ENCODE measurements at places on chromosomes 13 and 19.

GRCh38 chr19:11519138-11519537, 9.8 kb downstream of the ECSIT start:
- no peak for DNase-seq

DNA sequence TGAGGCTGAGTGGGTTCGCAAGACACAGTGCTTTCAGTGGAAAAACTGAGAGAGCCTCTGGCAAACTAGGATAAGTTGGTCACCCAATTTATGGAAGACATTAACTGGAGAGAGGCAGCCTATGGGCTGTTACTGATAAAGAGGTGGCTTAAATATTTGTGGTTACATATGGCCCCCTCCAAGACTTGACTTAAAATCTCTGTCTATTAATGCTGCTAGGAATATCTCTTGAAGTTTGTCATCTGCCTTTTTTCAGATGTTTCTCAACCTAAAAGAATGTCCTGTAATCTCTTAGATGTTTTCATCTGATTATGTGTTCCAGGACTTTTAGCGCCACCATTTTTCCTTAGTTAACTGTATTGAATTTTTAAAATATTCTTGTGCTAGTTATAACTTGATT, 54.6 kb downstream of the NAA16 start:
- no peak for DNase-seq

- DNase-seq: no peak
Measured at GRCh38 chr13:111584101-111584672, 263.7 kb downstream of the TEX29 start.

DNA sequence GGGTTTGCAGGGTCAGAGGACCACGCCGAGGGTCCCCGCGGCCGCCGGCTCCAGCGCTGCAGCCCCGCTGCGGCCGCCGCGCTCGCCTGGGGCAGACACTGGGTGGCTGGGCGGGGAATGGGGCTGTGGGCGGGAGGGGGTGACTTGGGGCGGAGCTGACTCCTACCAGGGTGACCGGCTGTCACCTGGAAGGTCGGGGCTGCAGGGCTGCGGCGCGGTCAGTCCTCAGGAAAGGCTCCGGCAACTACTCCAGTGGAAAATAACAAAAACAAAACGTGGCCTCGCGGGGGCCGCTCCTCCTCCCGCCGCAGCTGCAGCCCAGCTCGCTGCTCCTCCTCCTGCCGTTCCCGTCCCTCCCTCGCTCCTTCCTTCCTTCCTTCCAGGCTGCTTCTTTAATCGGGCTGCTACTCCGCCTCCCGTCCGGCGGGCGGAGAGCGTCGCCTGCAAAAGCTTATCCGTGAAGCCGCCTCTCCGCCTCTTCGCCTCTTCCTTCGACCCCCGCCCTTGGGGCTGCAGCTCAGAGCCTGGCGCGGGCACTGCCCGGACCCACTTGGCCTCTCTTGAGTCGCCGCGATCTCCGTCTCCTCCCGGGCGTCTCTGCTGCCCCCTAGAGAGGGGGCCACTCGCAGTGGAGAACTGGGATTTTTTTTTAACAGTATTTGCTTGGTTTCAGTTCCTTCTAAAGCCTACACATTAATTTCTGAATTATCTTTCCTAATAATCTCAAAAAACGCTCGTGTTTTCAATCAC, at the start of gene TBC1D4:
Gene TBC1D4, minus strand, starts transcription at position 100 of the 750 bp plus-strand sequence. CDS start 402 bp downstream, outside the sequence.
- peak; percentile 98 for DNase-seq

GRCh38 chr13:55410398-55411330, 1730.1 kb upstream of the PRR20A start:
- no peak for DNase-seq

- DNase-seq: no peak
Measured at GRCh38 chr13:96984051-96984508, 10.2 kb downstream of the OXGR1 start.

DNA sequence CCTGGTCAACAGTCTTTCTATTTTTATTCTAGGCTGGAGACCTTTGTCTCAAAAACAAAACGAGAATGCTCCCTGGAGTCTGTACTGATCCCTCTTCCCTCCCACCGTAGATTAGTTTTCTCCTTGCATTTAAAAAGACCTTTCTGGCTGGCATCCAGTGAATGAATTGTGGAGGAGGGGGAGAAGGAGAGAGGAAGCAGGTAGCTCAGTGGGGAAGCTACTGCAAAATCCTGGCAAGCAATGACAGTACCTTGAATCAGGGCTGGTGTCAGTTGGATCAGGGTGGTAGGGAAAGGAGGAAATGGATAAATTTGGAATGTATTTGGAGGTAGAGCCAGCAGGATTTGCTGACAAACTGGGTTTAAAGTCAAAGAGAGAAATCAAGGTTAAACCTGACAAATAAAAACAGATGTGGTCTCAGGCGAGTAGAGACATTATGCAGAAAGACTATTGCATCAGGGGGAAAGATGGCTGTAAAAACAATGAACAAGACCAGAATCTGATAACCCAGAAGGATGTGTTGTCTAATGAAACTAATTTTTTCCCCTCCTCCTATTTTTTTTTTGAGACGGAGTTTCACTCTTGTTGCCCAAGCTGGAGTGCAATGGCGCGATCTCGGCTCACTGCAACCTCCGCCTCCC, 3.5 kb upstream of the CYP2S1 start:
- no peak for DNase-seq

DNA sequence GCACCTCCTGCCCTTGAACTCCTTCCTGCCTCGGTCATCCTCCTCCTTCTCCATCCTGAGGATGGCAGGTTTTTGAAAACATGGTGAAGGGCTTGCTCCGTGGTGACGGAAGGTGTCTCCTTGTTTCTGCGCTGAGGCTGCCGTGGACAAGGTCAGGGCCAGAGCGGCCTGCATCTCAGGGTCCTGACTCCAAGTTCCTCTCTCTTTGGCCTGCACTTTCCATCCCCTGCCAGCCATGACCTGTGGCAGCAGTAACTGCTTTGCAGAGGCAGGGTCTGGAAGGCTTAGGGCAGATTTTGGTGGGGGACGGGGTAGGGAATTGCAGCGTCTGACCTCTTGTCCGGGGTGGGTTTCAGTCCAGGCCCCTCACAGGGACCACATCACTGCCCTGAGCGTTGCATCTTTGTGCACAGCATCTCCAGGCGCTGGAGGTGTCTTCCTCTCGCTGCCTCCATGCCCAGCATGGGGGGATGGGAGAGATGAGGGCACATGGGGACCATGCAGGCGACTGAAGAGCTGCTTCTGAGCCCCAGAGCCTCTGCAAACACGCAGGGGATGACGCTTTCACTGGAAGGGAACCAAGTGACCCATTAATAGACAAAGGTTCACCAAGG, 216.8 kb downstream of the TEX29 start:
- no peak for DNase-seq

- no peak for DNase-seq
Measured at GRCh38 chr19:12187625-12188024, 24.7 kb downstream of the ZNF136 start.

GRCh38 chr13:90414691-90415596, 932.5 kb upstream of the MIR17HG start:
- no peak for DNase-seq

DNA sequence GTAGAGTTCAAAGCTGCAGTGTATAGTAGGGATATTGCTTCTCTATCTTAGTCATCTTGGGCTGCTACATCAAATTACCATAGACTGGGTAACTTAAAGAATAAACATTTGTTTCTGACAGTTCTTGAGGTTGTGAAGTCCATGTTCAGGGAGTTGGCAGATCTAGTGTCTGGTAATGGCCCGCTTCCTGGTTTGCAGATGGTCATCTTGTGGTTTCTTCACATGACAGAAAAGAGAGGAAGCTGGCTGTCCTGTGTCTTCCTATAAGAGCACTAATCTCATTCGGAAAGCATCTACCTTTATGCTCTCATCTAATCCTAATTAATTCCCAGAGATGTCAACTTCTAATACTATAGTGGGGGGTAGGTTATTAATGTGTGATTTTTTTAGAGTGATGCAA, 6.2 kb downstream of the ZNF763 start:
- DNase-seq: no peak

DNA sequence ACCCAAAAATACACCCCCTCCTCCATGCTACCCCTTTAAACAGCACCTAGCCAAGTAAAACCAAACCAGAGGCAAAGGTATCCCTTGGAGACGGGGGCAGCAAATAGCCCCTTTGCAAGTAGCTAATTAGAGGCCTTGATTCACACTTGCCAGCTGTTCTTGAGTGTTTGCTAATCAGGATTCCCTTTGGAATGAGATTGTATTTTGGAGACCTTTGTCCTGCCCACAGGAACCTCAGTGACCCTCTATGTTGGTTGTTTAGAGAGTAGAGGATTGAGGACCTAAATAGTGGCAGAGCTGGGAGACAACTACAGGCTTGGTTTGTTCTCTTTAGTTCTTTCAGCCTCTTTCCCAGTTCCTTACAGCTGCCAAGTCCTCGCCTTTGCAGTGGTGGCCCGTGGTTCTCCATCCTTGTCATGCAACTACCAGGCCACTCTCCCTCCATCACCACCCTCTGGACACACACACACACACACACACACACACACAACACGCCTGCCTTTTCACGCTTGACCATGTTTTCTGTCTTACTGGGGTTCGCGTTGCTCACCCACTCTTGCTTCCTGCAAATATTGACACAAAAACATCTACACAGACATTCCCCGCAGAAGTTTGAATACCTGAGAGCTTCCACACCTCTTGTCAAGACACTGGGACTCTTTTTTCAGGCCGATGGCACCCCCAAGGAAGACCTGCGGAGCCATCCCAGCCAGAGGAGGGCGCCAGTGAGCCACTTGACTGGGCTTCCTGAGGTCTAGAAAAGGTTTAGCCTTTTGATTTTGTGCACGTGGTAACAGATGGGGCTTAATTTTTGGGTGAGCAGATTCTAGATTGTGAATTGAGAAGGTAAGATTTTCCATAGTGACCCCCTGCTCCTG, 80.0 kb upstream of the GPR183 start:
- DNase-seq: no peak

DNA sequence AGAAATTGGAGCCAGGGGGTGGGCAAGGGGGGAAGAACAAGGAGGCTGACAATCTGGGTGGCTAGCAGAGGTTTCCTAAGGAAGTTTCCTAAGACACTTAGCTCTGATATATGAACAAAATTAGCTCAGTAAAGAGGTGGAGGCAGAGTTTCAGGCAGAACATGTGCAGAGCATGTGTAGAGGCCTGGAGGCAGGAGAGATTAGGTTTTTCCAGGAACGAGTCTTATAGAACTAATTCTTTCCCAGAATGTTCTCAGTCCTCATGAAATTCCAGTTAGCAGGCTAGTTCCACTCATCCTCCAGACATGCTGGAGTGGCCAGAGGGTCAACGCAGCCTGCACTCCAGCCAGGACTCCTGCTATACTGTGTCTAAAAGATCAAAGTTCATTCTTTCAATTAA, 184.7 kb downstream of the LACC1 start:
- DNase-seq: no peak

GRCh38 chr13:78700121-78700910, 41.4 kb upstream of the OBI1 start:
- no peak for DNase-seq

DNA sequence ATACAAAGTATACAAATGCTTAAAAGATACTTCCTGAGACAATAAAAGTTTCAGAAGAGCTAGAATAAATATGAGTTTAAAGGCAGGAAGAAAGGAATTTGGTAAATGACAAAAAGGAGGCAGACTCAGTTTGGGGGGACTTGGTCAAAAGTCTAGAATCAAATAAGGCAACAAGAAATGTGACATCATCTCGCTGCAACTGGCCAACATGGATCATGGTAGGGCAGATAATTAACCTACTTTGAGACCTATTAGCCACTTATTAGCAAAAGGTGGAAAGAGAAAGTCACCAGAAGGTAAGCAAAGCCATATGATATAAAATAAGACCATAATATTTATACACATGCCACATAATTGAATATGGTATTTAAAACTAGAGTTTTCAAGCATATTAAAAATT, 5.3 kb downstream of the USP12 start:
- no peak for DNase-seq

DNA sequence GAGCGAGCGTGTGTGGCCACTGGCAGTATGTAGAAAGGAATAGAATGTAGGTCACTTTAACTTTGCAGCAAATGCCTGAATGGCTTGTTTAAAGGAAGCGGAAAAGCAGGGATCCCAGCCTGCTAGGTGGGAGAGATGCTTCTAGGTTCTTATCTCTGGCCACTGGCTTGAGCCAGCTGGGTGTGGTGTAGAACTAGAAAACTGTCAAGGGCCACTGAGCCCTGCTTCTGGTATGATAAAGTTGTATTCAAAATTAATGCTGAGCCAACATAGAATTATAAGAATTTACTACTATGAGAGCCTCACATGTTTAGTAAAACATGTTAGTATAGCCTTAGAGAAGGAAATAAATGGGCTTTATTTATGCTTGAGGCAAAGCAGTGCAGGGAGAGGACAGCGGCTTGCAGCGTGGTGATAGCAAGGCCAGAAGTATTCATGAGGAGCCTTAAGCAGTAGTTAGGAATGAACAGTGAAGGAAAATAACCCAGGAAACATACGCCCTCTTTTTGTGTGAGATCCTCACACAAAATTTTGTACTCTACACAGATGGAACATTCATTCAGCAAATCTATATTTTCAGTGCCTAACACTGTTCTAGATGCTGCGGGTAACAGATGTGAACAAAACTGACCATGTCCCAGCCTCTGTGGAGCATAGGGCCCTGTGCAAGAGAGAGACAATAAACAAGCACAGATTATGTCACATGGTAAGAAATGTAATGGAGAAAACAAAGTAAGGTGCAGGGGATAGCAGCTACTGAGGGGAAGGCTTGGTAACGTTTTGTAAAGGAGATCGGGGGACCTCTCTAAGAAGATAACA, 863.2 kb downstream of the DIAPH3 start:
- no peak for DNase-seq

GRCh38 chr13:40974460-40975407, 44.4 kb downstream of the ELF1 start:
- peak; percentile 94 for DNase-seq

Measured in GF-D8 (cell line).